Right ventricle myocardium inferior (tissue), 1 donor: ENCODE measurements at places on chromosomes 2 and 18. TPM values are rescaled to one million over a fixed set of nuclear protein-coding genes. Genes with fewer than 3 reads are reported as not detected.

CTNNA2 gene
- not detected for total RNA-seq

COX7A2L gene
- total RNA-seq, result 94.4 TPM

DNA sequence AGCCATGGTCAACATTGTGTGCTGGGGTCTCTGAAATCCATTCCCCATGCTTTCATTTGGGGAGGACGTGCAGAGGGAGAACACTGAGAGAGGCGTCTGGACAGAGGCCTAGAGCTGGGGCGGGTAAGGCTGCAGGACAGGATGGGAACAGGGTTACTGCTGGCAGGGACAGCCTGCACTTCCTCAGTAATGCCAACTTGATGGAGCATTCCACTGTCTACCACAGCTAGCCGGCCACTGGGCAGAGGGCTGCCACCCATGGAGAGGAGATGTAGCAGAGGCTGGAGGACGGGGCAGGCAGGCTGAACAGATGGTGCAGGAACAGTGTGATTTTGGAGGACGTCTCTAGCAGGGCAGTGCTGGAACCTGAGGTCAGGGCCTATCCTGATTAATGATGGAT is 29.3 kb downstream of the MRPL33 start:
- no peak for DNase-seq

DNA sequence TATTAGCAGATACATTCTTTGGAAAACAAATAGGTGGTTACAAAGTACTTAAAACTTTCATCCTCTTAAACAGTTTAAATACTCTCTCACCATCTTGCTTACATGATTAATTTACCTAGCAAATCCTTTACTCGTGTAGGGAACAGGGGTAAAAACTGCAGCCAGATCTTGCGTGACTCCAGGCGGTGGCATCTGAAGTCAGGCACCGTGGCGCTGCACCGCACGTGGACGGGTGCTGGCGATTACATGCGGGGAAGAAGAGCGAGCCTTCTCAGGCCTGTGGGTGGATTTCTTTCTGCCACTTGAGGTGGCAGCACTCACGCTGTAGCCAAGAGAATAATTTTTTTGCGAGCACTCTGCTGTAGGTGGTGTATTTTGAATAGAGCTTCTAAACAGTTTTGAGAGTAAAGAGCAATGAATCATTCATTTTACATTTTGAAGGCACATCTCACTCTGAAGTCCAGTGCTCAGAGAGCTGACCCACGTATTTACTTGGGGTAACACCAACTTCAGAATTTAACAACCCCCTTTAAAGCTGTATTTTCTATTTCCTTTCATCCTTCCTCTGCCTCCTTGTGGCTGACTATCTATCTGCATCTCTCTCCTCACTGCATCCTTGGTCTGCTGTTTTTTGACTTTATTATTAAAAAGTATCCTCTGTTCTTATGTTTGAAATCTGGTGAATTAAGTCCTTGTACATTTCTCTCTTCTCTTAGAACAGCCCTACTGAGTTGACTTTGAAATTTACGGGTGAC is 68.9 kb downstream of the EPAS1 start:
- no peak for DNase-seq

DNA sequence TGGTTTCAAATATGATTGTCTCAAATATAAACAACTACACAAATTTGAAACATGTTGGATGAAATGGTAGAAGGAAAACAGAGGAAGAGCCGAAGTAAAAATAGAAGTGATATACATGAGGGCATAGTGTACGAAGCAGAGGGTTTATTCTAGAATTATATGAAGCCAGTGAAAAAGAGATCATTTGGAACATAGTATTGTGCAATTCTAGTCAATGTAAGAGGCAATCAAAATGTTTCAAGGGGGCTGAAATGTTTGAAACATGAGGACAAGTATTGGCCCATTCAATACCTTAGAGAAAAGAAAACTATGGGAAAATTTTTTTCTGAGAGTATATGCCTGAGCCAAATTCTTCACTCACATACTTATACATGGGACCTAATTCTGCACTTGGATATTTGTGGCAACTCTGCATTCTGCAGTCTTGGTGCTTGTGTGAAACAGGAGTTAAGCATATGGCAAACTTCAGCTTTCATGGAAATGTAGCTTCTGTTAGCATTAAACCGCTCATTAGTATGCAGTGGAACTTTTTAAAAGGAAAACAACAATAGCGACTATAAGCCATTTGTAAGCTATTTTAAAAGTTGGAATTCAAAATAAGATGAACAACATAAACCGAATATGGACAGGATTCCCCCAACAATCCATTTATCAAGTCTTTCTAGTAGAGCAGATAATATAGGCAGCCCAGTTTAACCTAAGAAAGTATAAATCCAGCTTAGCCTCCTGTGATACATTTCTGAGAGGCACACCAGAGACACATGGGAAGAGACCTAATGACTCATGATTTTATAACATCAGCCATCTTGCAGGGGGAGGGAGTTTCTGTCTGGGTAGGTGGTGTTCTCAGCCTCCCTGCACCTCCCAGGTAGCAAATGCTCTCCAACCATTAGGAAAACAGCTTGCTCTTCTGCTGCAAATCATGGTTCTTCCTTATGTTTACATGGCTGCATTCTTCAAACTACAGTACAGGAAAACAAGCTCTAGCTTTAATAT is 197.8 kb downstream of the PAX3 start:
- no peak for DNase-seq

- no peak for DNase-seq
These were observed 120.8 kb downstream of the PID1 start for GRCh38 chr2:229150317-229150716.

GRCh38 chr2:9803023-9803805 is 40.1 kb upstream of the TAF1B start:
- DNase-seq, result no peak

DNA sequence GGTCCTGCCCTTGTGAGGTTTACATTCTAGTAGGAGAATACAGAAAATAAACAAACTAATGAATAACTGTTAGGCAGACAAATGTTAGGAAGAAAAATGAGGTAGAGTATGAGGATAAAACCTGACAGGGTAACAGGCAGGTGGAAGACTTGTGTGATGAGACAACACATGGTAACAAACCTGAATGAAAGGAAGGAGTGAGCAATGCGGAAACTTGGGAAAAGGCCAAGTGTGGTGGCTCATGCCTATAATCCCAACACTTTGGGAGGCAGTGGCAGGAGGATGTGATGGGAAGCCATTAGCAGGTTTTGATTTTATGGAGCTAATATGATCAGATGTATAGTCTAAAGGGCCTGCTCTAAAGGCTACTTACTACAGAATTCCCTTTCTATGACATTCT is 74.2 kb downstream of the INO80D start:
- no peak for DNase-seq

GRCh38 chr2:72579591-72580180 is 246.1 kb downstream of the EXOC6B start:
- no peak for DNase-seq

GRCh38 chr2:19648583-19648982 is 253.2 kb downstream of the TTC32 start:
- DNase-seq, result no peak

DNA sequence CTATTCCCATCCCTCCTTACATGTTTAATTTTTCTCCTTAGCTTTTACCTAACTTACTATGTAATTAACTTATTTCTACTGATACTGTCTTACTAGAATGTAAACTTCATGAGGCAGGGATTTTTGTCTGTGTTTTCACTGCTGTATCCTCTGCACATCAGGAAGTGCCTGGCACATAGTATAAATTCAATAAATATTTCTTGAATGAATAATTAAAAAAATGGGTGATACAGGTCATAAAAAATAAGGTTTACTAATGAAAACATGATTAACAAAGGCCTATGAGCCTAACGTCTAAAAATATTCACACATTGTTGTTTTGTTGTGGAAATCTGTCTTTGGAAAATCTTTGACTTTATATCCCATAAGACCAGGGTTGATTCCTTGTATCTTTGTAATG is 4.5 kb downstream of the RBKS start:
- no peak for DNase-seq

DNA sequence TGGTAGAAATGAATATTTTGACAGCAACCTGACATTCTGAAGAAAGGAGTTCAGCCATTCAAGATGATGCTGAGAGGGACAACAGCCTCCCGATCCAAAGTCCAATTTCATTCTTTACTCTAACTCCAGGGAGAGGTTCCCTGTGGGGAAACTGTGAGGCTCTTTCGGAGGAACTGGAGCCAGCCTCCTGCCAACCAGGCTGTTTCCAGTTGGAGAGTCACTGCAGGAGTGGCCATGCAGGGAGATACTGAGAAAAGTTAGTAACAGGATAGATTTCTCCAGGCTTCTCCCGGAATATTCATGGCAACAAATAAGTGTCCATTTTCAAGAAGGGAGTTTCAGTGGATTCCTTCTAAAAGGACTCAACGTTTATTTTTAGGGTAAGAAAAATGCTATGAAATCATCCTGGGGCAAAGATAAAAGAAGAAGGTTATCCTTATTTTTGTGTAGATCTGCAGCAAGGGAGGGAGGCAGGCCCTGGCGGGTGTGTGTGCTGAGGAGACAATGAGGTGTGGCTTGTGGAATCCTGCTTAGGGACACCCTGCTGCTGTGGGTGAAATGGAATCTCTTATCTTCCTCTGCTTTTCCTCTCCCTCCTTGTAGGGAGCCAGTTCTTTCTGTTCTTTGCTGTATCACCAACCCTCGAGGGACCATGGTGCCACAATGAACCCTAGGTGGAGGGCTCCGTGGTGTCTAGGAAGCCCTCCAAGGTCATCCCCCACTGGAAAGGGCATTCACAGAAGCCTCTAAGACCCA is 18.1 kb downstream of the KLHL14 start:
- DNase-seq, result no peak

- DNase-seq, result no peak
These were observed 43.0 kb upstream of the CAVIN2 start for GRCh38 chr2:191889931-191890330.

GRCh38 chr2:11517906-11518305 is 15.9 kb upstream of the GREB1 start:
- no peak for DNase-seq
